ENCODE measurements at places on chromosomes 2 and 18.

DNA sequence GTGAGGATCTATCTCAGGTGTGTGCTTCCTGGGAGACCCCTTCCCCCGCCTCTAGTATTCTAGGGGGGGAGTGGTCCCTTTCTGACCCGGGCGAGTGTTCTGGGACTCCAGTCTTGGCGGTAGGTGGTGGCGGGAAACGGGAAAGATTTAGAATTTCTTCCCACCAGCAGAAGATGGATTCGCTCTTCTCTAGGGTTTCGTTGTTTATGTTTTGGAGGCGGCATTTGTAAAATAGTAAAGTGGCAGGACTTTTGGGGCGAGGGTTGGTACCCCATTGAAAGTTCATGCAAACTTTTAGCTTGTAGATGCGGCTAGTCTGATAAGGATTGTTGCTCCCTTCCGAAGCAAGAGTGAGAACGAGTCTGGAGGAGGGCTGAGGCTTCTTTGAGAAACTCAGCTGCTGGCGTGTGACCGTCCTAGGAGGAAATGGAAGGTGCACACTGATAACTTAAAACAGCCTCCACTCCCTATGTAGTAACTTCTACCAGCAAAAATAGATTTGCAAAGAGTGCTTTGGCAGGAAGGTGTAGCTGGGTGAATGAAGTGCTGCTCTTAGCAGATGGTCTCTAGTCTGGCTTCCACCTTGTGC is 412 bp downstream of the GPD2 start:
- DNase-seq, result no peak

DNA sequence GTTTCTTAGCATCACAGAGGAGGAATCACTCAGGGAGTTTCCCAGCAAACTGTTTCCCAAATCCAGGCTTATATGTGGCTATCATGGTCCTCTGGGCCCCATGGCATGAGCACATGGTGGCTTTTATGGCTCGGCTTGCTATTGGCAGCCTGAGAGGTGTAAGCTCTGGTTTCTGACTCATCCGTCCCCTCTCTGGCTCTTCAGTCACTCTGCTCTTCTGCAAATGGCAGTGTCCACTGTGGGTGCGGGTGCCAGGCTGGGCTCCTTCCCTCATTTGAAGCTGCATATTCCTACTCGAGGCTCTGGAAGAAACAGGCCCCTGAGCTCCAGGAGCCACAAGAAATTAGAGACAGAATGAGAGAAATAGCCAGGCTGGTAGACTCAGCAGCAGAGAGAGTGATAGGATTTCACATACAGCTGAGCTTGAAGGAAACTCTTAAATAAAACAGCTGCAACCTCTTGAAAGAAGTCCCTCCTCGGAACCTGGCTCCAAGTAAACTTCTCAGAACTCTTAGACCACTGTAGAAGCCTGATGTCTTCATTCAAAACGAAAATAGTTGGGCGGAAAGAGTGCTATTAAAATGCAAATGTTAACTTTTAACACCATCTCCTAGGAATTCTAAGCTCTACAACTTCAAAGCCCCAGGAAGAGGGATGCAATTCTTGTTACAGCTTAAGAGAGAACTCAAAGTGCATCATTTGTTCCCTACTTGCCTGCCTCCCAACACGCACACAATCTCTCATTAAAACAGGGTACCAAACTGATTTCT is 212.6 kb upstream of the SP5 start:
- no peak for DNase-seq

DNA sequence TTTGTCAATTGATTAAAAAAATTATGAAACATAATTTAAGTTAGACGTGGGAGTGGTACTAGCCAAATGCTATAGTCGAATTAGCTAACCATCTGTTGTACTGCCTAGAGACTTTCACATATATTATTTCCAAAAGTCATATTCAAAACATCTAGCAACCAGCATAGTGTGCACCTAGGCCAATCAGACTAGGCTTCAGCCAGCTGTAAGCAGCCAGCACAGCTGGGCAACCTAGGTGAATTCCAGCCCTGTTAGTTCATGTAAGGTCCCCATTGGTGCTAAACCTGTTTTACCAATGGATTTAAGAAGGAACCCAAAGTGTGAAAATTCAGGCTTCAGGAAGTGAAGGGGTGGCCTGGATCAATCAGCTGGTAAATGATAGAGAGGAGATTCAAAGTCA is 144.3 kb downstream of the BCL2 start:
- DNase-seq, result no peak

DNA sequence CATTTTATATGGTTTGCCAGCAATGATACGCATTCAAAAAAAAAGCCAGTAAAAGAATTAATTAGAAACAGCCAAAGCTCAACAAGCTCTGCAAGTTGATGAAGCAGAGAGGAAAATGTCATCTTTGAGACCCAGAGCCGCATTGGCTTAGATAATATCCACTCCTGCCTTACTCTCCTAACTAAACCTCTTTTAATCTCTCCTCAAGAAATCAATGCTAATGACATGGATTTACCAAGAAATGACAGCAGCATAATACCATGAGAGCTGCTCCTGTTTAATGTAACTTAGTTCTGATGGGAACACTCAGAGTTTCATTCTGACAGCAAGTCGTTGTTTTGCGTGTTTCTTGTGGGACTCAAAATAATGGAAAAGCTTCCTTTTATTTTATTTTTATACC is 1099.4 kb upstream of the PIK3C3 start:
- DNase-seq, result no peak

DNA sequence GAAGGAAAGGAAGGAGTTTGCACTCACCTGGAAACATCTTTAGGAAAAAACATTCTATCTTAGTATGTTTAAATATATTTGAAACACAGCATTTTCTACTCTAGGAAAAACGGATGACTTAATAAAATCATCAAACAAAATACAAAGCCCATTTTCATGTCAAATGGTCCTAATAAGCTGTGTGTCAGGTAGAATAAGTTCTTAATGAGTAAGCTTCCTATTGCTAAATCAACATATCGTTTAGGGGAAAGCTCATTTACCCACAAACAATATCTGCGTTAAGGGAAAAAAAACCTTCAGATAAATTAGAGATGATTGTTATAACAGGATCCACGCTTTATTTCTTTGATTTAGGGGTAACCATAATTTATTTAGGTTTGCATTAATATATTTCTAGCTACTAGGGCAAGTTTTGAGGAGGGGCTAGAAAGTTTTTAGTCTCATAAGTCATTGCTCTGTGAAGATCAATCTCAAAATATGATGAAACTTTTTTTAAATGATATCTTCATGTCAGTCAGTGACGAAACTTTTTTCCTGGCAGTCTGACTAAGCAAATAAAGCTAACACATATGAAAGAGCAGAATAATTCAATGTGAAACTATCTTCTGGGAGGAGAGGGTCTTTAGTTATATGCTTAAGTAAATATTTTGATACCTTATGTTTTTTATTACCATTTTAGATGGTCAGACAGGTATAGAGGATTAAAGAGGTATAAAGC is 147.1 kb downstream of the WDSUB1 start:
- no peak for DNase-seq

Measured in stimulated activated CD8-positive, alpha-beta memory T cell treated with anti-CD3 and anti-CD28 coated beads, Interleukin-7, amount 100 ng/mL, for 1 hour (primary cell).